ENCODE measurements at places on chromosomes 7 and 10. TPM values are rescaled to one million over a fixed set of nuclear protein-coding genes. Genes with fewer than 3 reads are reported as not detected.
A peak's percentile ranks its signal among the peaks of the same experiment; 100 is the strongest.

The HPSE2 gene
- 3.4 TPM for total RNA-seq

The COL28A1 gene
- 0.60 TPM for total RNA-seq

GRCh38 chr7:137946011-137946410 is 55.9 kb downstream of the CREB3L2 start:
- no peak overlapping the region for H3K4me3 ChIP-seq
- H3K27ac ChIP-seq = no peak overlapping the region
- peaks cover 16% of the 10 kb centered on the region for H3K4me1 ChIP-seq
- no peaks in the 10 kb centered on the region for H3K36me3 ChIP-seq
- no peaks in the 10 kb centered on the region for H3K27me3 ChIP-seq
- DNase-seq = no peak

GRCh38 chr10:10865303-10865702 is 152.4 kb upstream of the CELF2 start:
- H3K27me3 ChIP-seq = no peaks in the 10 kb centered on the region
- no peak overlapping the region for H3K27ac ChIP-seq
- DNase-seq = no peak
- no peak overlapping the region for H3K4me3 ChIP-seq
- no peaks in the 10 kb centered on the region for H3K36me3 ChIP-seq

GRCh38 chr10:100653957-100654781 is 91.2 kb upstream of the PAX2 start:
- peak; percentile 79 for DNase-seq
- H3K4me1 ChIP-seq = peaks cover 36% of the 10 kb centered on the region
- H3K27ac ChIP-seq = no peak overlapping the region

DNA sequence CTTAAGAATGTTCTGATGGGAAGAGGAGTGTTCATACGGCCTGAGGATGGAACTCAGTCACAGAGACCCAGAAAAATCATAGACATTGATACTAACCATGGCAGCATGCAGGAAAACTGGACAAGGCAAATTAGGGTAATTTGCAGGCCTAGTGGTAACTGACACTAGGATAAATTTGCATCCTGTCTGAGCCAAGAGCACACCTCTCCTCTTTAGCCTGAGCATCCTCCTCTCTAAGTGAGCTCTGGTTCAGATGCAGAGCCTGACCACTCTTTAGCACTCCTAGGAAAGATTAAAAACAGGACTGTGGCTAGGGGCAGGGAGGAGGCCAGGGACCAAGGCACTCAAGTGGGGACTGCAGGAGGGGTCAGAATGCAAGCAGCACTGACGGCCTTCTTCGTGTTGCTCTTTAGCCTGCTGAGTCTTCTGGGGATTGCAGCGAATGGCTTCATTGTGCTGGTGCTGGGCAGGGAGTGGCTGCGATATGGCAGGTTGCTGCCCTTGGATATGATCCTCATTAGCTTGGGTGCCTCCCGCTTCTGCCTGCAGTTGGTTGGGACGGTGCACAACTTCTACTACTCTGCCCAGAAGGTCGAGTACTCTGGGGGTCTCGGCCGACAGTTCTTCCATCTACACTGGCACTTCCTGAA is at the start of gene TAS2R41:
Gene TAS2R41 (plus strand): TSS at position 373 of the 650 bp plus-strand sequence. CDS start 0 bp downstream, at position 373.
- no peaks in the 10 kb centered on the region for H3K27me3 ChIP-seq
- H3K27ac ChIP-seq = no peak within 1 kb of the TSS
- no peak within 1 kb of the TSS for H3K4me3 ChIP-seq
- no peak for DNase-seq
- no peaks in the 10 kb centered on the region for H3K36me3 ChIP-seq

DNA sequence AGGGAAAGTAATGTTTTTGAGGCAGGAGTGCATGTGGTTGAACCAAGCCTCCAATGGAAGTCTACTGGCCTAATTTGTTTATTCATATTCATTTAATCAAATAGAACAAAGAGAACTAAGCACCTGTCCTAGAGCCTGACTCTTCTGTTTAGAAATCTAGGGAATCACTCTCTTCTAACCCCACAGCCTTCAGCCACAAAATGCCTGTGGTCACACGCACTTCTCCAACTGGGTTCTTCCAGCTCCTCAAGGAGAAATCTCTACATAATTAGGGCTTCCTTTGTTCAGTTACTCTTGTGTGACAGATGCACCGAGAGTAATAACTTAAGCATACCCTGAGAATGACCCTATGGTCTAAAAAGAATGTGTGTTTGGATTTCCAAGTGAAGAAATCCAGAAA is 133.7 kb upstream of the NAMPT start:
- no peaks in the 10 kb centered on the region for H3K4me1 ChIP-seq
- H3K27me3 ChIP-seq = no peaks in the 10 kb centered on the region
- no peak overlapping the region for H3K27ac ChIP-seq
- H3K4me3 ChIP-seq = no peak overlapping the region

DNA sequence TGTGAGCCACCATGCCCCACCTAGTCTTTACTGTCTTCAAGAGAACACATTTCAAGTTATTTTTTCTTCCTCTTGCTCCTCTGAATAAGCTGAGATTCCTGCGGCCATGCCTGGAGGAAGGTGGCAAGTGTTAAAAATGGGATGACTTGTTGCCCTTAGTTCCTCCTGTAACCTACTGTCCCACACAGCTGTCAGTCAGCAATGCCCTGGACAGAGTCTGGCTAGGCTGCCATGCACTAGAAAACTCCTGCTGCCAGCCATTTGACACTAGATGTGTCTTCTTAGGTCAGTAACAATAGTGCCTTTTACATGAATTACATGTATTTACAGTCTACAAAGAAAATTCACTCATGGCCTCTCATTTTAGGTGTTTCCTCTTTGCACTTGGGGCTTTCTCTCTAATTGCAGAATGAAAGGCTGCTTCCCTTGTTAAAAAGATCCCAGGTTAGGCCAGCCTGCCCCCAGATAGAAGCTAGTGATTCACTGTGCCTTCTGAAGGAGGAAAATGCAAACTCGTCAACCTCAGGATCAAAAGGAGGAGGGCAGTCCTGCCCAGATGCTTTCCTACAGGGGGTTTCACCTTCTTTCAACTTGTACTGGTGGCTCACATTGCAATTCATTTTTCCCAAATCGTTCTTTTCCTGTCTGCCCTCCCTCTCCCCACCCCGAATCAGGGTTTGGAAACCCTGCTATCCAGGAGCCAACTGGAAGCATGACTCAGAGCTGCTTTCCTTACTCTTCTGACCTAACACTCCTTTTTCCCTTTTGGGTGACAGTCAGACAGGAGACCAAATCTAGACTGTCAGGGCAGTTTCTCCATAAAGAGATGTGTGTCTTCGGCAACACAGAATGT is 136.6 kb downstream of the SPAG6 start:
- H3K27me3 ChIP-seq = peaks cover 52% of the 10 kb centered on the region
- peaks cover 6% of the 10 kb centered on the region for H3K4me1 ChIP-seq
- H3K27ac ChIP-seq = no peak overlapping the region
- DNase-seq = no peak

Measured in neural progenitor cell (in vitro differentiated cells).